Hematopoietic multipotent progenitor cell (in vitro differentiated cells): ENCODE measurements at places on chromosomes 11 and 22.

- DNase-seq: peak; percentile 43
These were observed 2.2 kb downstream of the PHF21B start for GRCh38 chr22:45007391-45008185.

DNA sequence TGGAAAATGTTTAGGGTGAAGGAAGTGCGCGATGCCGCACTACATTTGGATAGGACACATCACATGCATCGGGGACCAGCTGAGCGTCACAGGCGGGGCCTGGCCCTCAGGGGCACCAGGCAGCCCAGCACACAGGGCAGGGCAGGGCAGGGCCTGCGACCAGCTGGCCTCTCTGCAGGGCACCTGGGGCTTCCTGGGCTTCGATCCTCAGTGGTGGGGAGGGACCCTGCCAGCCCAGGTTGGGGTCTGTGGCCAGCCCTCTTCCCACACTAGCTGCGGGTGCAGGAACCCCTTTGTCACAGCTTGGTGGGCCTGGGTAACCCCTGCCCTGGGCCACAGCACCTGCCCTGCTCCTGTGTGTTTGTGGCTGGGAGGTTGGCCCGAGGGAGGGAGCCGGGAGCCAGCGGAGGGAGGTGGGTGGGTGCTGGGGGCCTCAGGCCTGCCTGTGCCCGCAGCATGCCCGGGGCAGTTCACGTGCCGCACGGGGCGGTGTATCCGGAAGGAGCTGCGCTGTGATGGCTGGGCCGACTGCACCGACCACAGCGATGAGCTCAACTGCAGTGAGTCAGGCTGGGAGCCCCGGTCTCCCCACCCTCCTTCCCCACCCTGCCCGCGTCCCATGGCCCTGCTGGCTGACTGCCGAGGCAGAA is 37.9 kb downstream of the ST14 start:
- no peak for DNase-seq

DNA sequence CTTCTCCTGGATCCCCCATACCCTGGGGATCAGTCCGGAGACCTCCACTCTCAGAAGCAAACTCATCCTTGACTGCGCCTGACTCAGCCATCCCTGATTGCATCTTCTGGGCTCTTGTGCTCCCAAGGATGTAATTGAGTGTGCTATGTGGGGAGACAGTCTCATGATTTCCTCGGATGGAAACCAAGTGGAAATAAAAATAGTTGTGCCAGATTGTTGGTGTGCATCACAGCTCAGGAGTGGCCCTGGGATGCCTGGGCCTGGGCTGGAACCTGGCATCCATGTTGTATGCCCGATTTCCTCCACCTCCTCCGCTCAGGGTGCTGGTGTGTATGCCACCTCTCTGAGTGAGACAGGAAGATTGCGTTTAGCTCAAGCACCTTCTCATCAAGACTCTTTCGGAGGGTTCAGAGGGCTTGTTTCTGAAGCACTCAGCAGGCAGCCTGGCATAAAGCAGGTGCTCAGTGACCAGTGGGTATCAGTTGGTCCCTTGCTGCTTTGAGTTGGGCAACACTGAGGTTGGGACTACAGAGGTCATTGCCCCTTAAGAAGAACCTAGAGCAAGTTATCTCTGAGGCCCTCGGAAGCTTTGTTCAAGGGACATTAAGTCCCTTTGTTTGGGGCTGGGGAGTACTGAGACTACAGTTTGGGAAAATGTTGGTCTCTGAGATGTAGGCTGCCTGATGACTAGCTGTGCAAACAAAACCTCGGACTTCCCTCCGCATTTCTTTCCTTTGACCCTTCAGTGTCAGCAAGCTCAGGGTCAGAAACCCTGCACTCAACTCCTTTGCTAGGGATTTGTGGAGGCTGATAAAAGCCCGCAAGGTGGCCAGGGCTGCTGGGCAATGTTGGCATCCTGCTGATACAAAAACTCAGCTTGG is 24.8 kb upstream of the MICAL2 start:
- DNase-seq: no peak

- no peak for DNase-seq
These were observed 122.3 kb downstream of the RCN1 start for GRCh38 chr11:32213223-32213622.

- DNase-seq: no peak
These were observed 46.5 kb downstream of the LMO1 start for GRCh38 chr11:8217136-8217535.

DNA sequence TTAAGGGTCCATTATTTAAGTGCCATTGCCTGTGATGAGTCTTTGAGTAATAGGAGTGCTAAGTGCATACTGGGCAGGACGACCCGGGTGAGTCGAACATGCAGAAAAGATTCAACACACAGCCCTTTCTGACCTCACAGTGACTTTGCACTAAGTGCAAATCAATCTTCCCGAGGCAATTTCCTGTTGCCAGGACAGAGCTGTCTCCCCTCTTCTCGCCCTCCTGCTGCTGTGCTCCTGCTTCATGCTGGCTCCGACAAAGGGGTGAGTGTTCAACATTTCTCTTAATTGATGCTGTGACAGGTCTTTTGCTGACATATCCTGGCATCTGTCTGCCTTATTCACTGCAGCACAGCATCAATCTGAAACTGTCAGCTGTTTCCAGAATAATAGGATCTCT is 42.0 kb downstream of the MCHR1 start:
- DNase-seq: no peak

GRCh38 chr22:24006914-24007214 is 1.6 kb upstream of the GSTT4 start:
- DNase-seq: no peak
